ENCODE measurements at places on chromosomes 12 and 14. TPM values are rescaled to one million over a fixed set of nuclear protein-coding genes. Genes with fewer than 3 reads are reported as not detected.

TEAD4 gene
- total RNA-seq, result 31.2 TPM

TMPRSS12 gene
- total RNA-seq, result not detected

MORN3 gene
- total RNA-seq, result not detected

CD69 gene
- 4.2 TPM for total RNA-seq

SYCP3 gene
- 0.14 TPM for total RNA-seq

PRH2 gene
- not detected for total RNA-seq

KITLG gene
- total RNA-seq, result 90.6 TPM

CLEC4A gene
- total RNA-seq, result 0.49 TPM

KRT2 gene
- not detected for total RNA-seq

ASPG gene
- 0.36 TPM for total RNA-seq
